ENCODE measurements at places on chromosomes 5 and 9.

- DNase-seq, result no peak
These were observed 651 bp downstream of the HRH2 start for GRCh38 chr5:175658299-175659145.

DNA sequence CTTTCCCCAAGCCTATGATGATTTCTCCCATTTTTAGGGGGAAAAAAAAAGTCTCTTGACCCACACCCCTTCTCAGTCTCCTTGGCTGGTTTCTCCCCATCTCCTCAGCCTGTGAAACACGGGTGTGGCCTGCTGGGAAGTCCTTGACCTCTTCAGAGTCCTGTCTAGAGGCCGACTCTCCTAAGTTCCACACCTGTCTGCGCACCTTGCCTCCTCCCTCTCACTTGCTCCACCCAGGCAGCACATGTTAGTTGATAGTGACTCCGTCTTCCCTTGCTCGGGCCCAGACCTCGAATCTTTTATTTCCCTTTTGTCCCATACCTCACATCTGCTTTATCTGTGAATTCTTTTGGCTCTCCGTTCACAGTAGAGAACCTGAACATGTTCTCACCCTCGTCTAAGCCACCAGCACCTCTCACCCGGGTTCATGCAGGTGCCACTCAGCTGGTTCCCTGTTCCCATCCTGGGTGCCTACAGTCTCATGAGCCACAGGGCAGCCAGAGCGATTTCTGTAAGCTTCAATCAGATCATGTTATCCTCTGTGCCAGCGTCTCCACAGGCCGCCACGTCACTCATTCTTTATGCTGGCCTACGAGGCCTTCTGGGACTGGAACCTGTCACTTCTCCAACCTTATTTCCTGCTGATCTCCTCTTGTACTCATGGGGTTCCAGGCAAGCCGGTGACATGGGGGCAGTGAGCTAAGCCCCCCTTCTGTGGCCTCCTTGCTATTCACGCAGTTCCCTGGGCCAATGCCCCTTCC, 51.7 kb upstream of the LRRTM2 start:
- DNase-seq, result no peak

GRCh38 chr5:174755106-174755505, 30.7 kb downstream of the MSX2 start:
- no peak for DNase-seq

DNA sequence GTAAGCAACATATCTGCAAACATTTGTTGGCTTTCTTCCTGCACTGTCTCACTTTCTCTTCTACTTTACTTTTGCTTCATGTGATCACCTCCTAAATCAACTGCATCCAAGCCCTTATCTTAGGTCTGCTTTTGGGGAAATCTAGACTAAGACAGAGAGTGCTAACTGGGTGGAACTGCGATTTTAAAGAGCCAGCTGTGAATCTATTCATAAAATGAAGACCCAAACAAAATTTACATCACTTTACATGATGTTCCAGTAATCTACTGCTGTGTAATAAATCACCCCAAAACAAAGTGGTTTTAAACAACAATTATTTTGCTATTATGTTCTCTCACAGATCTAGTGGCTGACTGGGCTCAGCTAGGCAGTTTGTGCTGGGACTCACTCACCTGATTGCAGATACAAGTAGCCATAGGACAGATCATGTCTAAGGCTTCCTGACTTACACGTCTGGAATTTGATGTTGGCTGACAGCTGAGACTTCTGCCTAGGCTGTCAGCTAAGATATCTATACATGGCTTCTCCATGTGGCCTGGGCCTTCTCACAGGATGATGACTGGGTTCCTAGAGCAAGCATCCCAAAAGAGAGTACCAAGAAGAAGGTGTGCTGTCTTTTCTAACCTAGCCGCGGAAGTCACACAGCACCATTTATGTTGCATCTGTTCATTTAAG, 145.1 kb upstream of the TBCA start:
- no peak for DNase-seq

DNA sequence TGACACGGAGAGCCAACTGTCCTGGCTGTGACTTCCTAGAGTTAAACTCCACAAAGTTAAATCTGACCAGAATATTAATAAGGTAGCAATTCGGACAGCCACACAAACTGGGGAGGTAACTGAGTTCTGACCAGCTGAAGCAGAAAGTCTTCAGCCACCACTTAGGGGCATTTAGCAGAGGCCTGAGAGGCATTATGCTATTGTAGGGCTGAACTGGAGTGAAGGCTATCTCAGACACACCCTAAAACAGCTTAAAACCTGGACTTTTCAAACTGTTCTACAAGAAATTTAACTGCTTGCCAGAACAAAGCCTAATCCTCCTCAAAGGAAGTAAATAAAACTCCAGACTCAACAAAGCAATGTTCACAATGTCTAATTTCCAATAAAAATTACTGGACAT, 32.4 kb downstream of the RANBP6 start:
- no peak for DNase-seq

- DNase-seq, result no peak
These were observed 67.8 kb downstream of the FGF1 start for GRCh38 chr5:142618130-142618523.

GRCh38 chr9:132877824-132878694, at the start of gene AK8:
AK8 (minus strand) TSS chr9:132878284; CDS start chr9:132878255, 29 bp downstream.
- DNase-seq, result peak; percentile 69

Data from ureter (tissue), 1 donor.